Stimulated activated CD4-positive, alpha-beta T cell treated with anti-CD3 and anti-CD28 coated beads, Interleukin-4, amount 100 ng/mL, for 1 hour (primary cell): ENCODE measurements at places on chromosomes 5 and 9.

DNA sequence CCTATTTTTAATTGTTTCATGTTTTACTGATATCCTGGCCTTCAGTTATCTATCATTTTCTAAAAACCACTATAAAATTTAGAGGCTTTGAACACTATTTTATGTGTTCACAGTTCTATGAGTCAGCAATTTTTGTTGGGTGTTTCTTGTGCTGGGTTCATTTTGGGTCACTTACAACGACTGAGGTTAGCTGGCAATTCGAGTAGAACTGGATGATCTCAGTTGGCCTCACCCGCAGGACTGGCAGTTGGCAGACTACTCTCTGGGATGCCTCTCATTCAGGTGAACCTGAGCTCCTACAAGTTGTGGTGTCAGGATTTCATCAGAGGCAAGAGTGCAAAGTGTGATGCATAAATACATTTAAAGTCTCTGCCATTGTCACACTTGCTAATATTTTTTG lies 151.0 kb upstream of the PAPPA start:
- no peak for DNase-seq

GRCh38 chr5:53784596-53784995 lies 224.2 kb downstream of the NDUFS4 start:
- no peak for DNase-seq

- no peak for DNase-seq
These were observed 24.7 kb upstream of the LECT2 start for GRCh38 chr5:135979510-135979909.

DNA sequence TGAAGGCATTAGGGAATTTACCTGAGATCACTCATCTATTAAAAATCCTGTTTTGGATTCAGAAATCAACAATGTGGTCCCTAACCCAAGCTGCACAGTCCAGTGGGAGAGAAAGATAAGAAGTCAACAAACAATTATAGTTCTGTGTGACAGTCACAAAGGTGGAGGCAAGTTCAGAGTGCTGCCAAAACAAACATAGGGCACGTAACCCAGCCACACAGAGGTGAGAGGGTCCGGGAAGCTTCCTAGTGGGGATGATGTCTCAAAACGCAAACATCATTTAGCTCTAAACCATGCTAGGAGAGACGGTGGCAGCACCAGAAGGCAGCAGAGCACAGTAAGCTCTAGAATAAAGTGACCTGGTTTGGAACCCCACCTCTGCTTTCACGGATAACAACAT lies 158.9 kb downstream of the MAPKAP1 start:
- DNase-seq = no peak

DNA sequence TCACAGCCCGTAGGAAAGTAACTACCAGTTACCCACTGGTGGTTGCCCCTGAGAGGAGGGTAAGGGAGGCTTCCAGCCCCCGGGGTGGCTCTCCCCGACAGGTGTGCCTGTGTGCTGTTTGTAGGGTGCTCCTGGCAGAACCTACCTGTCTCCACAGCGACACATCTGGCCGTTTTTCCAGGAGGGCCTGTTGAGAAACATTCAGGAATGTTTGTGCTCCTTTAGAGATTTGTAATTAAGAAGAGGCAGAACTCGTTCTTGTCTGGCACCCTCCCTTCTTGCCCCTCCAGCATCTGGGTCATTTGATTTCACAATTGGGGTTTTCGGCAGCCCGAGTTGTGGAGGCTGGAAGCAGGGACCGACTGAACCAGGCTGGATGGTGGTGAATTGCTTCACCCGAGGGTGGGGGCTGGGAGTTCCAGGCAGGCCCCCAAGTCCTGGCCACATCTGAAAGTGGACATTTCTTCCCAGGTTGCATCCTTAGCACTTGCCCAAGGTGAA lies 74.2 kb downstream of the WWC1 start:
- no peak for DNase-seq

- DNase-seq = no peak
These were observed 72.8 kb downstream of the PRRT1B start for GRCh38 chr9:131618071-131618479.

DNA sequence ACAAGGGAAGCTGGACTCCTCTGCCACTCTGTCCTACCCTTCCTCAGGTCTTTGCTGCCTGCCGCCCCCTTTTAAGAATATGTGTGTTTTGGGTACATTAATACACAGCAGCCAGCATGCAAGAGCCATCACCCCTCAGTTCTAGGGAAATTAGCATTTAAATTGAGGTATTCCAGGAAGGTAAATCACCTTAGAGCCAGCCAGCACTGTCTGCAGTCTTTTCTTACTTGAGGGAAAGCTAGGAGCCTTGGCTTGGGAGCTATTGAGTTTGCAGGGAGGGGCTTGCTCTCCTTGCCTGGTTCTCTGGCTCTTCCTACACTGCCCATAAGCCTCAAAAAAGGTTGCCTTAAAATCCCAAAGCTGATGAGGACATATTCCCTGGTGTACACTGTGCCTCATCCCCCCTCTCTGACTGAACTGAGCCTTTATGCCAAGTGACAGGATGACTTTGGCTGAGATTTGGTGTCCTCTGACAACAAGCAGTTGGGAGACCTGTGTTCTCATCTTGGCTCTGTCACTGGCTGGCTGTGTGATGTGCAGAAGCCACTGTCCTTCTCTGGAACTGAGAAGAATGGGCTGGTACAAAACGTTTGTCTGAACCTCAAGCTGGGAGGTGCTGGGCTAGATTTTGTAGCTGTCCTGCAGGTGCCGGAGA lies 54.1 kb downstream of the TRIM32 start:
- DNase-seq = no peak
